CD4-positive, alpha-beta T cell treated with Interleukin-1 beta for 1 hour (primary cell): ENCODE measurements at places on chromosomes 5 and 9.
A peak's percentile ranks its signal among the peaks of the same experiment; 100 is the strongest.

DNA sequence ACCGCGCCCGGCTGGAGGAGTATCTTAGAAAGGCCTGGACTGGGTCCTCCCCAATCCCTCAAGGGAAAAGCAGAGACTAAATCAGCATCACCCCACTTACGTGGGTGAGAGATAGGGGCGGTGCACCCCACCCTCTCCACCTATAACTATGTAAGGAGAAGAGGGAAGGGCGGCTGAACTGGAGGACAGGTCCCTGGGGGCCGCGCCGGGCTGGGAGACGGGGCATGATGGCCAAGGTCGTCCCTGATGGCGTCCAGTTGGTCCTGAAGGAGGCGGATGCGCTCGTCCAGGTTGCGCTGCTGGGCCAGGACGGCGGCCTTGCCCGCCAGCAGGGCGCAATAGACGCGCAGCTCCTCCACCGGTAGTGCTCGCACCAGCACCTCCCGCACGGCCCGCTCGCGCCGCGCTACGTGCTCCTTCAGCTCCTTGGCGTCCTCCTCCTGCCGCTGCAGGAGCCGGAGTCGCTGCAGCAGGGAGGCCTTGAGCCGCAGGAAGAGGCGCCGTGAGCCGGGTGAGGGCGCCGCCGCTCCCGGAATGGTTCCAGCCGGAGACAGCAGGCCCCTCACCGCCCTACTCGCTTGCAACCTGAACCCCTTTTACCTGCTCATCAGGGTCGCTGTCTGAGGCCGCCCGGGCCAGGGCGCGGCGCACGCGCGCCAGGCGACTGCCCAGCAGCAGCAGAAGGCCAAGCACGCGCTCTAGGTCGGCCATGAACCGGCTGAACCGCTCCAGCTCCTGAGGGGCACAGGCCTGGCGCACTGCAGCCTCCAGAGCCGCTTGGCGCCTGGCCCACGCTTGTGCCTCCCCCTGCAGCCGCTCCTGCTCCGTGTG, 7.6 kb downstream of the SHROOM1 start:
- no peak for DNase-seq

DNA sequence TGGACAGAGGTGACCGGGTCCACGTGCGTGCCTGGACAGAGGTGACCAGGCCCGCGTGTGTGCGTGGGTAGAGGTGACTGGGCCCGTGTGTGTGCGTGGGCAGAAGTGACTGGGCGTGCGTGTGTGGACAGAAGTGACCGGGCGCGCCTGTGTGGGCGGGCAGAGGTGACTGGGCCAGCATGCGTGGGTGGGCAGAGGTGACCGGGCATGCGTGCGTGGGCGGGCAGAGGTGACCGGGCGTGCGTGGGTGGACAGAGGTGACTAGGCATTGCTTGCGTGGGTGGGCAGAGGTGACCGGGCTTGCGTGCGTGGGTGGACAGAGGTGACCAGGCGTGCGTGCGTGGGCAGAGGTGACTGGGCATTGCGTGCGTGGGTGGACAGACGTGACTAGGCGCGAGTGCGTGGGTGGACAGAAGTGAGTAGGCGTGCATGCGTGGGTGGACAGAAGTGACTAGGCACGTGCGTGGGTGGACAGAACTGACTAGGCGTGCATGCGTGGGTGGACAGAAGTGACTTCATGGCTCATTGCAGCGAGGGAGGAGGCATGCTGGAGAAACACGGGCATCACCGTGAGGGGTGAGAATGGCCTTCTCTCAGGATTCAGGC, 254.1 kb upstream of the IRX4 start:
- DNase-seq = no peak

GRCh38 chr5:180523629-180524466, 29.7 kb downstream of the CNOT6 start:
- DNase-seq = no peak

GRCh38 chr9:89797937-89798455, 193.2 kb downstream of the GADD45G start:
- no peak for DNase-seq

- DNase-seq = no peak
Observed at GRCh38 chr5:121890297-121890858, 38.7 kb downstream of the FTMT start.

GRCh38 chr9:128361986-128362646, 9.1 kb upstream of the URM1 start:
- DNase-seq = peak; percentile 67

DNA sequence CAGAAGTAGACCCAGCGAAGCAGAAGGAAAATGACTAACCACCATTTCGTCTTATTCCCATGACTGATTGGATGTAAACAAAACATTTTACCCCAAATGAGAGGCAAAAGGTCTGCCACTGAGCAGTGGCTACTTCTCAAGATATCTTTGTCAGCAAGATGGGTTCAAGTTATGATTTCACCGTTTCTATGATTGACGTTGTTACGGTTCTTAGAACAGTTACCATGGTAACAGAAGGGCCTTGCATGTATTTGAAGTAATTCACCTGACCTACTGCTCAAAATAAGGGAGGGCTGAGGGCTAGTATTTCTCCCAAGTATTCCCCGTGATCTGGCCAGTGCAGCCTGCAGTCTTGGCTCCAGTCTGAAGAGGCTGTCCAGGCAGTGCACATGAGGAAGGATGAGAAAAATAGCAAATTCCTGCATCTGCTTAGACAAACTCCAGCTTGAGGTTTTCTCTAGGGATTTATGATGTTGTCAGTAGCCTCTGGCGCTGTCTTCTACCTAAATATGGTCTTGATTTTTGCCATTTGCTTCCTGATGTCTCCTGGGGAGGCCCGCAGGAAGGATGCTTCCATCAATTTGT, 372.7 kb downstream of the TMEM38B start:
- DNase-seq = no peak

GRCh38 chr9:133484671-133485437, 6.0 kb upstream of the SLC2A6 start:
- DNase-seq = no peak

DNA sequence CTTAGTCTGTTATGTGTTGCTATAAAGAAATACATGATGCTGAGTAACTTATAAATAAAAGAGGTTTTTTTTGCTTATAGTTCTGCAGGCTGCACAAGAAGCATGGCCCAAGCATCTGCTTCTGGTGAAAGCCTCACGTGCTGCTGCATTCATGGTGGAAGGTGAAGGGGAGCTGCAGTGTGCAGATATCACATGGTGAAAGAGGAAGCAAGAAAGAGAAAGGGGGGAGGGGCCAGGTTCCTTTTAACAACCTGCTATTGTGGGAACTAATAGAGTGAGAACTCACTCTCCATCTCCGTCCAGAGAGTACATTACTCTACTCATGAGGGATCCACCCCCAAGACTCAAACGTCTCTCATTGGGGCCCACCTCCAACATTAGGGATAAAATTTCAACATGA, 12.5 kb upstream of the PARP8 start:
- no peak for DNase-seq

DNA sequence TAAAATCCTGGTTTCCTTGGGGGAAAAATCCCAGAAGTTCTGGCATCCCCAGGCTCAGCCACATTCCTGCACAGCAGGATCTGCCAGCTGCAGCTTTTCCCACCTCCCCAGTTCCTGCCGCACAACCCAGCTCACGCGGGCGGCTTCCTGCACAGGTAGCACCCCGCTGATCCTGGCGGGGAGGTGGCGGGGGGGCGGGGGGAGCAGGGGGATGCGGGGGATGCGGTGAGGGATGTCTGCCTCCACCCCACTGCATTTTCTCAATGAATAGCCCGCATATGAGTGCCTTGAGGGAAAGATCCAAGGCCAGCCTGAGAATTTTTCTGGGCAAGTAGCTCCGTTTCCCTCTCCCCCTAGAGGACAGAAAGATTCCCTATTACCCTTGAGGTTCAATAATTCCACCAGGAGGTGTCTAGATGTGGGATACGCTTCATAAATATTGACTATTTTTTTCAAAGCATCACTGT, 21.1 kb downstream of the GFPT2 start:
- no peak for DNase-seq

DNA sequence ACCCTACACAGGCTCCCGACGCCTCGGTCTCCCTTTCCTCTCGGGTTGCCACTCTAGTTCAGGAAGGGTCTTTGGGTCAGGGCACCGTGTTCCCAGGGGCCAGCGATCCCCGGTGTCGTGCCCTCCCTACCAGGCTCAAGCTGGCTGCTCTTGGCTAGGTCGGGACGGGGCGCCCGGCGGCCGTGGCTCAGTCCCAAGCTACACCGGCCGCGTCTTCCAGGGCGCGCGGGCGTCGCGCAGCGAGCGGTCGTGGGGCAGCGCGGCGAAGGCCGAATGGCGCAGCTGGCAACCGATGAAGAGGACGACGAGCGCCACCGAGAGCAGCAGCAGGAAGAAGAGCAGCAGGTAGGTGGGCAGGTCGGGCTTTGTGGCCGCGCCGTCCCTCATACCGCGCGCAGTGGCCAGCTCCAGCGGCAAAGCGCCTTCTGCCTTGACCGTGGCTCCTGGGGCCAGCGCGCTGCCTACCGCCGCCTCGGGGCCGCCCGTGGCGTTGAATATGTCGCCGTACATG, 892 bp downstream of the SMIM32 start:
- no peak for DNase-seq

DNA sequence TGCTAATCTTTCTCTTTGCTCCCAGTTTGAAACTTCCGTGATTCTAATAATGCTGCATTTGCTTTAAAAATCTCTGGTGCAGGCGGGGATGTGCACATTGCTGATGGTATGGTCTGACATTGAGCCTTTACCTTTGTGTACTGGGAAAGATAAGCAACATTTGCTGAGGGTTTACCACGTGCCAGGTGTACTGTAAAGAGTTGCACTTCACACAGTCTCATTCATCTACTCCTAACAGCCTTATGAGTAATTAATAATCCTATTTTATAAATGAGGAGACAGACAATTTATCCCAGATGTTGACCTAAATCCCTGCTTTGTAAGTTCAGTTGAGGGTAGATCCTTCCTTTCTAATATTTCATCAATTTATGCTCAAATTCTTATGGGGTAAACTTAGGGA, 726 bp upstream of the ADGRV1 start:
- no peak for DNase-seq

GRCh38 chr9:108864446-108864845, 2.4 kb downstream of the ACTL7A start:
- DNase-seq = no peak

- DNase-seq = no peak
Observed at GRCh38 chr5:177336603-177337494, 14.6 kb downstream of the LMAN2 start.

DNA sequence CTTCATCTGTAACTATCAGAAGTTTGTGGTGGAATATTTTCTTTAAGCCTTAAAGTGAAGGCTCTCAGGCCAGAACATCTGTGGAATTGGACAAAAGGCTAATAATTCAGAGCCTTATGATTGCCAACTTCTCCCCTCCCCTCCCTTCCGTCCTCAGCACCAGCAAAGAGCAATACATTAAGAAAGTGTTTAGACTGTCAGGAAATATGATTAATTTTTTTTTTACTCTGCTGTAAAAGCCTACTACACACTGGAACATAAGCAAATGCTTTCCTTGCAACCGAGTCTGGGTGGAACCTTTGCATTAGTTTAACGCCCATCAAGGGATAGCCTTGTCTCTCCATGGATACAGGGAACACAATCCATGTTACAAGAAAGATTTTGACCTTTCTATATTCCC, 110.3 kb upstream of the TARS1 start:
- no peak for DNase-seq

DNA sequence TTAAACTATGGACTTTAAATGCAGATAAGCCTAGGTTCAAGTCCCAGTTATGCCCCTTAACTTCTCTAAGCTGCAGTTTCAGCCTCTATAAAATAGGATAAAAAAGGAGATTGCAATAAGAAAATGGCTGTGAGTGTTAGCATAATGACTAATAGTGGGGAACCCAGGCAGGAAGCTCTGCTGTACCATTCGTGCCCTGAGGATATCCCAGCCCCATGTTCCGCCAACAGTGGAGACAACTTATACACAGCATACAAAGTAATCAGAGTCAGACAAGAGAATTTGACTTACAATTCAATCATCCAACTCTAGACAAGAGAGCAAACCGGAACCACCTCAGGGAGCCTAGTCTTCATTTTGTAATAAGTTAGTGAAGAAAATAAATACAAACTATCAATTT, 141.5 kb upstream of the FSTL4 start:
- DNase-seq = no peak

GRCh38 chr9:22508790-22509189, 62.2 kb downstream of the DMRTA1 start:
- no peak for DNase-seq

DNA sequence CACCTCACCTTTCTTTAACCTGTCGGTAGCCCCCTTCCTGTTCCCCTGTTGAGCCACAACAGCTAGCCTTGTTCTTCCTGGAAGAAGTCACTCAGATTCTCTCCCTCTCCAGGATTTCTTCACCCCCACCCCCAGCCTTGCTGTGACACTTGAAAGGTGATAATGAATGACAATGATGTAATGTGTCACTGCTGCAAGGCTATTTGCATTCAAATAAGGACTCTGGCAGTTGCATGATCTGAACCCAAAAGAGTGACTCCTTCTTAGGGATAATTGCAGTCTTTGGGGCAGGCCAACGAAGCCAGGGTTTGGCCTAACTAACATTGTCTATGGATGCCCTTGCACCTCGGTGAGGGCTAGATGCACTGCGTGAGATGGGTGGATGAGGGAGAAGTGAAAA, 154.4 kb upstream of the CLINT1 start:
- no peak for DNase-seq

DNA sequence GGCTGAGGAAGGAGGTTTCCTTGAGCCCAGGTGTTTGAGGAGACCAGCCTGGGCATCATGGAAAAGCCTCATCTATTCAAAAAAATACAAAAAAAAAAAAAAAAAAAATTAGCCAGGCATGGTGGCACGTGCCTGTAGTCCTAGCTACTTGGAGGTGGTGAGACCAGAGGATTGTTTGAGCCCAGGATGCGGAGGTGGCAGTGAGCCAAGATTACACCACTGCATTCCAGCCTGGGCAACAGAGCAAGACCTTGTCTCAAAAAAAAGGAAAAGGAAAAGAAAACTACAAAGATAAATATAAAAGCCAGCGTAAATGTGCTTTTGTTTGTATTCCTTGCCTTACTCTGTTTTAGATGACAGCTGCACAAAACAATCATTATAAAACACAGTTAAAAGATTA, 2249.2 kb upstream of the C9orf72 start:
- no peak for DNase-seq

DNA sequence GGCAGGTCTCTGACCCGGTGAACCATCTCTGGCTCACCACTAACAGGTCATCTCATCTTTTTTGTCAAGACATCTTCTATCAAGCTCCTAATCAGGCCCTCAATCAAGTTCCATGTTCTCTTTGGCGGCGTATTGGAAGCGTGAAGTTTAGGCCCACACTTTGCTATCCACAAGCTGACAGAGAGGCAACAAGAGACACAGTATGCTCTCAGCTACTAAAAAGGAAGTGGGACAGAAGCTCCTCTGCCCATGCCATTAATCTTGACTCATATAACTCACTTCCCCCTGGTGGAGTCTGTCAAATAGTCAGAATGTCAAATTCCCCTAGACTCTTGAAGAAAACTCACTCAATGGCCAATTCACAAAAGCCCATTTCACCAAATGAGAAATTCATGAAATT, 77.6 kb upstream of the TMC1 start:
- DNase-seq = peak; percentile 45

DNA sequence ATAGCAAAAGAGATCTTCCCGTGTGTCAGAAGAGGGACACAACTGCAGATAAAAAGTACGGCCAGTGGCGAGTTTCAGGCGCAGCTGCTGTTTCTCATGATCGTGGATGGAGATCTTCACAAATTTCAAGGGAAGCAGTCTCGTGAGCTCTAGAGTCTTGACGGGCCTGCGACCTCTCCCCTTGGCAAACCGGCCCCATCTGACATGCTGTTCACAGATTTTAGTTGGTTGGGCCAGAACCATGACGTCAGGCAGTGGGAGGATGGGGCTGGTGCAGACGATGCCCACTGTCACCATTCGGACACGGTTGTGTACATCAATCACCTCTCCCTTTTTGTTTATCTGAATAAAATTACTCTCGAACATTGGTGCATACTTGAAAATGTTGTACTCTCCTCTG, 396 bp downstream of the GARIN3 start:
- no peak for DNase-seq

GRCh38 chr5:19923742-19924141, 64.3 kb downstream of the CDH18 start:
- no peak for DNase-seq
